Body of pancreas (tissue), 4 donors: ENCODE measurements at places on chromosomes 6 and 20.

DNA sequence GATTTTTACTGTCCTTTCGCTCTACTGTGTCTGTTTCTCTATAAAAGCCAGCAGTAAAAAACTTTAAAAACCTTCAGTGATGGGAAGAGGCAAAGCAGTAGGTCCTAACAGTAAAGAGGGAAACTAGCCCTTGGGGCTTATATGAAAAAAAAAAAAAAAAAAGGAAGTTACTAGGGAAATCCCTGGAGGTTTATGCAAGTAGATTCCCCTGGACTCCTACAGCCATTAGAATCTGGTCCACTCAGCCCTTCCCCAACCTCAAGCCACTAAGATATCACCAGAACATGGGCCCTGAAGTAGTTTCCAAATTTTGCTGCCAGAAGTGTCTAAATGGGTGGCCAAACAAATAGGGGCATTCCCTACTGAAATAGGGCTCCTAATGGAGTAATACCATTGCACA, 70.5 kb upstream of the HINT3 start:
- DNase-seq: no peak

- peak; percentile 64 for DNase-seq
These were observed 44.0 kb downstream of the EFCAB8 start for GRCh38 chr20:32902456-32903420.

GRCh38 chr20:32681175-32682084, 7.7 kb upstream of the C20orf203 start:
- no peak for DNase-seq

GRCh38 chr20:41702647-41703046, 84.5 kb upstream of the CHD6 start:
- DNase-seq: no peak

GRCh38 chr6:122154155-122154554, 245.3 kb upstream of the HSF2 start:
- DNase-seq: no peak

DNA sequence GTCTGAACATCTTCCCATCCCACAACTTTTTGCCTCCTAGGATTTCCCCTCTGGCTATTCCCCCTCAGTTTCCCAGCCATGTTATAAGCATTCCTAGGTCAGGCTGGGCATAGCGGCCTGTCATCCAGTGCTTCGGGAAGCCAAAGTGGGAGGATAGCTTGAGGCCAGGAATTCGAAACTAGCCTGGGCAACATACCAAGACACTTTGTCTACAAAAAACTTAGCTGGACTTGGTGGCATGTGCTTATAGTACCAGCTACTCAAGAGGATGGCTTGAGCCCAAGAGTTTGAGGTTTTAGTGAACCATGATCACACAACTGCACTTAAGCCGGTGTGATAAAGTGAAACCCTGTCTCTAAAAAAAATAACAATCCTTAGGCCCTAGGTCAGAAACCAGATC, 447.4 kb downstream of the KIF16B start:
- no peak for DNase-seq

- DNase-seq: no peak
These were observed 38.1 kb upstream of the THBS2 start for GRCh38 chr6:169291646-169292337.

DNA sequence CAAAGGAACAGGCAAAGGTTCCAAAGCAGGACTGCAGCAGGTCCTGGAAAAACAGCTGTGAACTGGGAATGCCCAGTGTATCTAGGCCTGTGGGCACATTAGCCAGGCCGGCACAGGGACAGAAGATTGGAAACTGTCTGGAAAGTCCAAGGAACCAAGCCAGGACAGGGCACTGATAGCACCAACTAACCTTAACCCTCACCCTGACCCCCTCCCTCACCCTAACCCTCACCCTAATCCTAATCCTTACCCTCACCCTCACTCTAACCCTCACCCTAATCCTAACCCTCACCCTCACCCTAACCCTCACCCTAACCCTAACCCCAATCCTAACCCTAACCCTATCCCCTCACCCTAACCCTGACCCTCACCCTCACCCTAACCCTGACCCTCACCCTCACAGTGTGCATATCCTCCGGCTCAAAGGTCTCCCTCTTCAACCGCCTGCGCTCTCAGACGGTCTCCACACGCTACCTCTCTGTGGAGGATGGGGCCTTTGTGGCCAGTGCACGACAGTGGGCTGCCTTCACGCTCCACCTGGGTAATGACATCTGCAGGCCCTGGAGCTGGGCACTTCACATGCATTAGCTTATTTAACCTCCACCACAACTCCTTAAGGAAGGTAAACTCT, 5.1 kb upstream of the MATN4 start:
- DNase-seq: no peak

GRCh38 chr20:23037017-23037481, 1.9 kb downstream of the SSTR4 start:
- no peak for DNase-seq

DNA sequence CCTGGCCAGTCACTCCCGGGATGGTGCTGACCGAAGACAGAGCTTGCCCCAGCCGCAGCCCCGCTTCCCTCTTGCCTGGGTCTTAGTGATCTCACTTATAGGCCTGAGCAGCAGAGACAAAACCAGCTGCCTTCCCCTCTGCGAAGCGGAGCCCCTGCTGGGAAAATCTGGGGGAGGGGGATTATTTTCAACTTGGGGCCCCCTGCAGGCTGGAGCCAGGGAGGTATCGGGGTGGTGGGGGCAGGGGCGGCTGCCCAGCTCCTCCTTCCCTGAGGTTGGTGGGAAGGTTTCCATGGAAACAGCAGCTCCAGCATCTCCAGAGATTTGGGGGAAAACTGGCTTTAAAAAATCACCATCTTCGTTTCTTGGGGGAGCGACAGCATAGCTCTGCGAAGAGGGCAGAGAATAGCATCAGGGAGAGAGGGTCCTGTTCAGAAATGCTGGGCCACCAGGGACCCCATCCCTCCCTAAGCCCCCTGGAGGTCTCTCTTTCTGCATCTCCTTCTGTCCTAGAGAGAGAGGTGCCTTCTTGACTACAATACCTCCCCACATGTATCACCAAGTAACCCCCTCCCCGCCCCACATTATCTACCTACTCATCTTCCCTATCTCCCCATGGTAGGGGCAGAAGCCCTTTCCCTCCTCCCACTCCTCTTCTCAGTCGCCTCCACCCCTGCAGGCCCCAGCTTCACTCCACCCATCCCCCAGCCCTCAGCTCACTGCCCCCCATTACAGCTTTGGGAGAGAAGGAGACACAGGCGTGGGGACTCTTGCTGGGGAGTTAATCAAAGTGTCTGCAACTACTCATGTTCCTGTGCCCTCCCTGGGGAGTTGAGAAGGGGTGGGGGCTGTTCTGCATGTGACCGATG, 88.4 kb upstream of the CCDC167 start:
- DNase-seq: no peak

GRCh38 chr6:148470156-148470555, 127.5 kb downstream of the SASH1 start:
- DNase-seq: no peak

DNA sequence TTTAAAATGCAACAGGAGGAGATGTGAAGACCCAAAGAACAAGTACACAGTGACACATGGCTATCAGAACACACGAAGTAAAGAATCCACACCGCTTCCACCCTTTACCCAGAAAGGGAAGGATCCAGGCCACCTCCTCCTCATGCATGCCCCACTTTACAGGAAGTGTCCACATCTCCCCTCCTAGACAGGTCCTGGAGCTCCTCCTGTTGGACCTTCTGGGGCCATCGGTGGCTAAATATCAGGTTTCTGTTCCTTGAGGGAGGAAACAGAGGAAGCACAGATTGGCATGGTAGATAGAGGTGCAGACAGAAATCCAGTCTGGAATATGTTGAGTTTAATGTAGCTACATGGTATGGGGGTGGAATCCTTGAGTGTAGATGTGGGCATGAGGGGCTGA, 10.9 kb downstream of the NINL start:
- DNase-seq: no peak

DNA sequence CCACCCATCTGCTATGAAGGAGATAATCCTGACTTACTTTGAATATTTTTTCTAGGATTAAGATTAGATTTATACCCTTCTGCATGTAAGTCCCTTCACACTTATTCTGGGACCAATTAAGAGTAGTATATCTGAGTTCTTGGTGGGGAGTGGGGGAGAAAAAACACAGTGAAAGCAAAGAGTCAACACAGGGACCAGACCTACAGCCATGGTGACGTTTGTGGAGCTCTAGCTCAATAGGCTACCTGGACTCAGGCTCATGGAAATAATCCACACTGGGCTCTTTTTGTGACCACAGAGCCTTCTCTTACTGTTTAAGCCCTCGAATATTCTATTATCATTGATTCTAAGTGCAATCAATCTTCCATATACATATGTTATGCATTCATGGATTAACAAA, 491.4 kb downstream of the LMBRD1 start:
- DNase-seq: no peak
